Left lobe of liver (tissue), 2 donors: ENCODE measurements at places on chromosomes 6 and 20.

DNA sequence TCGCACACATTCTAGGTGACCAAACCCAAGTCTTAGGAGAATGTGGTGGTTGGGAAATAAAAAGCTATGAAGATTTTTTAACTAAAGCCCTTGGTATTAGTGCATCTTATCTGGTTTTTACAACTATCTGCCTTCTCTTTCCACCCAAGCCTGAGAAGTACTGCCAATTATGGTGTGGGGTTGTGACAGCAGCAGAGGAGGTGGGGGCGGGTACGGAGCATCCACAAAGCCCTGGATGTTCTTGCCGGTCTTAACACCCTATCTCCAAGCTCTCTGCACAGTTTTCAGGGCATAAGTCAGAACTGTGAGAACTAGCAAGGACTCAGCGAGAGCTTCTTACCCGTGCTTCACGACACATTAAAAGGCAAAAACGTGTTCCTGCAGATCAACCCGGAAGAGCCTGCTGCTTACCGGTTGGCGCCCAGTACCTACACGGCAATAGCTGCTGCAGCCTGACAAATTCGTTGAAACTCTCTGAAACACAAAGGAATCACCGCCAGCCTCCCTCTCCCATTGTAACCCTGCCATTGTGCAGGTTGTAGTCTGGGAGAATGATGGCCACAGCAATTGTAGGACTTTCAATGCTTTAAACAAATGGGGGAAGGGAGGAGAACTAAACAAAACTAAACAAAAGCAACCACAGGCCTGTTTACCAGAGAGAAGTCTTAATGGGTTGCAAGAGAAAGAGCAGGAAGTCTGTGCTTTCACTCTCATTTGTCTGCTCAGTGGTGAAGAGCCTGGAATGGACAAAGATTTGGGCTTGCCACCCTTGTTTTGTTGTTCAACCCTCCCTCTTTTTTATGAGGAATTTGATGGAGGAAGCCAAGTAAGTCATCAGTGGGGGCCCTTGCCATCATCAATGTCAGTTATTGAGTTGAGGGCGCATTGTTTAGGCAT is 461.0 kb upstream of the JARID2 start:
- DNase-seq, result no peak

- no peak for DNase-seq
Measured at GRCh38 chr6:2796861-2797260, 31.7 kb downstream of the WRNIP1 start.

DNA sequence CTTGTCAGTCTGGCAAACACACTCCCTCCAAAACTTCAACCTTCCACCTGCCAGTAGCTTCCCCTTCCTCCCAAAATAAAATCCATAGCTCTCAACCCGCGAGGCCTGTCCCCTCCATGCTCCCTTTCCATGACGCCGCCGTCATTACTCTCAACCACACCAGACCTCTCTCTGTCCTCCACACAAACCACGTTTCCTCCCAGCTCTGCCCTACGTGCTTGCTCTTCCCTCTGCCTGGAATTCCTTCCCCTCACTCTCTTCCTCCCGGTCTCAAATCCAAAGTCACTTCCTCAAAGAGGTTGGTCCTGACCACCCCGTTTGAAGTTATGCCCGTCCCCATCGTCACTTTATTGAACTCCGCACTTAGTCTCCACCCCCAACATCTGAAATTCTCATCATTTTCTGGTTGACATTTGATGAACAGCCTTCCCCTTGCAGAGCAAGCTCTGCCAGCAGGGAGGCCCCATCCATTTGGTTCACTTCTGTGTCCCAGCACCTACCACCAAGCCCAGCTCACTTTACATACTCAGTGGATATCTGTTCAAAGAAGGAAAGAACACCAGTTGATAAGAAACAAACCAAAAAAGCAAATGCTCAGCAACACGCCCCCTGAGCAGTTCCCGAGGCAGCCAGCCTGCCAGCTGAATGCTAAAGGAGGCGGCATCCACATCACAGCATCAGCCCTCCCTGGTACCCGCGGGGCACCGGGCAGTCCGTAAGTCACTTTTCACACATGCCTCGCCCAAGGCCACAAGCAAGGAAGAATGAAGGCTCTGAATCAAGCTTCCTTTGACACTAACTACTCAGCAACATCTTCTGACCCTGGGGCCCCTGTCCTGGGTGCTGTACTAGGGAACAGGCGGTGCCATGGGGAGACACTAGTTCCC is 125.0 kb downstream of the NFATC2 start:
- DNase-seq, result no peak

DNA sequence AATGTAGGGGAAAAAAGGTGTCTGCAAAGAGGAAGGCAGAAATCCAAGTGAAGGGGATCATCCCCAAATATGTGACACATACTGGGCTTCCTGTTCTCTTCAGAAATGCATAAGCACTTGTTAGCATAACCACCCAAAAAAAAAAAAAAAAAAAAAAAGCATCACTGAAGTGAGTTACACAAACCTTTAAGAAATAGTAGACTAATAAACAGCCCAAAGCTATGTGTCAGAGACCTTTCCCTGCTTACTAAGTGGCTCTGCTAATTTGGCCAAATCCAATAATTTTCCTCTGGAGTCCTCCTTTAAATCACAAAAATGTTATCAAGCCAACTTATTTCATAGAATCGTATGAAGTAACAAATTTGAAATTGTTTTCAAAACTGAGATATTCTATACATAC is 7.5 kb upstream of the DST start:
- DNase-seq, result no peak

DNA sequence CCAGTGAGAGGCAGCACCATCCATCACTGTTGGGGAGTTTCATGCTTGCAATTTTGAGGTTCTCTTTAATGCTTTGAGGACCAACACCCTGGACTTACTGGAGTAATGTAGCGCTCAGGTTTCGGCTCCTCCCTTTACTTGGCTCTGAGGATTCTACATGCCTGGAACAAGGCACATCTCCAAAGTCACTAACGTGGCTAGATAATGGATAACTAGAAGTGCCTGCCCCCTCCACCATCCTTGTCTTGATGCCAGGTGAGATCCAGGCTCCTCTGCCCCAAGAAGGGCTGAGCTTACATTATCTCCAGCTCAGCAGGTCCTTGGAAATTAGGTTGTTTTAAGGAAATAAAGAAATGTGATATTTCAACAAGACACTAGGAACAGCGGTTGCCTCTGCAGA is 75.5 kb upstream of the ZNFX1 start:
- DNase-seq, result peak; percentile 85
